ELR (cell line): ENCODE measurements at places on chromosomes 16 and 17.

GRCh38 chr16:86044881-86045590 lies 146.1 kb downstream of the IRF8 start:
- no peak for DNase-seq

- no peak for DNase-seq
These were observed 123.5 kb downstream of the IRF8 start for GRCh38 chr16:86022381-86022960.

DNA sequence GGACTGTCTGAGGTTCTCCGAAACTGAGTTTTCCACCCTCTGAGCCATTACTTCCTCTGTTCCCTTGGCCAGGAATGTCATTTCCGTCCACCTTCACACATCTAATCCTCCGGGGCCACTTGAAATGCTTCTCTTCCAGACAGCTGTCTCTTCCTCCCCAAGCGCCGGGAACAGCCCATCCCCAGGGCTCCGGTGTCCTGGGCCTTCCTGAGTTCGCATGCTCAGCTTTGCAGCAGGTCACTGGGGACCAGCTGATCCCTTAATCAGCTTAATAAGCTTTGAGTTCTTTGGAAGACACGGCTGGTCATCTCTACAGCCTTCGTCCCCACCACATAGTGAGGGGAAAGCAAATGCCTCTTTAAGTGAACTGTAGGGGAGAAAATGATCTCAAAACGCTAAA lies 123.4 kb downstream of the DYNLRB2 start:
- DNase-seq: no peak

DNA sequence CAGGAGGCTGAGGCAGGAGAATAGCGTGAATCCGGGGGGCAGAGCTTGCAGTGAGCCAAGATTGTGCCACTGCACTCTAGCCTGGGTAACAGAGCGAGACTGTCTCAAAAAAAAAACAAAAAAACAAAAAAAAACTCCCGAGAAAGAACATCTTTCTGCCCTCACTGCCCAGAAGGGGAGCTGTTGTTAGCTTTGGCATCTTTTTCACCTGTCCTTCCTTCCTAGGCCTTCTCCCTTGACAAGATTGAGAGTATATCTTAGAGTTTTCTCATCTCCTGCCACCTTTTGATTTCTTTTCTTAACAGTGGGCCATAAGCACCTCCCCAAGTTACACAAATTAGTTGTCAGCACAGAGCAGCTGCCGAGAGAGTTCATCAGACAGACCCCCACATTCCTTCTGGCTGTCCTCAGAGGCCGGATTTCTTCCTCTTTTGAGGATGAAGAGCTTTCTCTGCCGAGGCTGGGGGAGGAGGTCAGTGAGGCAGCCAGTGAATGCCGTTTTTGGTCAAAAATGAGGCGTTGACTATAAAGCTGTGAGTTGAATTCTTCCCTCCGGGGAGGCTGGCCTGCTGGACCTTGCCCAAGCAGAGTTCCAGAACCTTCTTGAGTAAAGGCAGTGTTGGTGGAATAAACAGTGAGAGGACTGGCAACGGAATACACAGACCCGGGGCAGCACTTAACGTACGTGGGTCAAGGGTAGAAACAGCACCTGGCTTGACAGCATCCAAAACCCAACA lies 127.0 kb downstream of the ABCC6 start:
- peak; percentile 15 for DNase-seq

GRCh38 chr17:39551879-39552278 lies 55.8 kb downstream of the NEUROD2 start:
- peak; percentile 51 for DNase-seq

GRCh38 chr16:68722119-68723024 lies 14.7 kb upstream of the CDH1 start:
- no peak for DNase-seq

- DNase-seq: no peak
These were observed 9.1 kb downstream of the SLC4A1 start for GRCh38 chr17:44258811-44259351.

DNA sequence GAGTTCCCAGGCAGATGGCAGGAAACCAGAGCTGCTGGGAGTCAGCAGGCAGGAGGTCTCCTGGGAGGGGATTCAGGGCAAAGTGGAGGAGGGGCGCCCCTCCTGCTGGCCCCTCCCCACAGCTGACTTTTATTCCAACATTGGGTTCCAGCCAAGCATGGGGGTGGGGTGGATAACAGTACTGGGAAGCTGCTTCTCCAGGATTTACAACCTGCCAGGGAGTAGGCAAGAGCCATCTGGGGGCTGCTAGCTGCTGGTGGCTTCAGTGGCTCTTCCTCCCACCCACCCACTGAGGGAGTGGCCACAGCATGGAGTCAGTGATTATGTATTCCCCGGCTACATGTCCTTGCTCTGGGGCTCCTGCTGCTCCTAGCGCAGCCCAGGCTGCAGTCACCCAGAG lies 36.8 kb downstream of the TMEM132E start:
- DNase-seq: no peak

- DNase-seq: no peak
These were observed 2.1 kb downstream of the KRT10 start for GRCh38 chr17:40820228-40820838.
